ENCODE measurements at places on chromosomes 6 and 20. TPM values are rescaled to one million over a fixed set of nuclear protein-coding genes. Genes with fewer than 3 reads are reported as not detected.

PTPRT gene
- polyA plus RNA-seq: 0.58 TPM

LIME1 gene
- polyA plus RNA-seq: 2.7 TPM

- DNase-seq: no peak
These were observed 77.2 kb downstream of the PFDN4 start for GRCh38 chr20:54284928-54285704.

GRCh38 chr20:52270696-52271095 is 79.1 kb upstream of the ZFP64 start:
- DNase-seq: no peak

DNA sequence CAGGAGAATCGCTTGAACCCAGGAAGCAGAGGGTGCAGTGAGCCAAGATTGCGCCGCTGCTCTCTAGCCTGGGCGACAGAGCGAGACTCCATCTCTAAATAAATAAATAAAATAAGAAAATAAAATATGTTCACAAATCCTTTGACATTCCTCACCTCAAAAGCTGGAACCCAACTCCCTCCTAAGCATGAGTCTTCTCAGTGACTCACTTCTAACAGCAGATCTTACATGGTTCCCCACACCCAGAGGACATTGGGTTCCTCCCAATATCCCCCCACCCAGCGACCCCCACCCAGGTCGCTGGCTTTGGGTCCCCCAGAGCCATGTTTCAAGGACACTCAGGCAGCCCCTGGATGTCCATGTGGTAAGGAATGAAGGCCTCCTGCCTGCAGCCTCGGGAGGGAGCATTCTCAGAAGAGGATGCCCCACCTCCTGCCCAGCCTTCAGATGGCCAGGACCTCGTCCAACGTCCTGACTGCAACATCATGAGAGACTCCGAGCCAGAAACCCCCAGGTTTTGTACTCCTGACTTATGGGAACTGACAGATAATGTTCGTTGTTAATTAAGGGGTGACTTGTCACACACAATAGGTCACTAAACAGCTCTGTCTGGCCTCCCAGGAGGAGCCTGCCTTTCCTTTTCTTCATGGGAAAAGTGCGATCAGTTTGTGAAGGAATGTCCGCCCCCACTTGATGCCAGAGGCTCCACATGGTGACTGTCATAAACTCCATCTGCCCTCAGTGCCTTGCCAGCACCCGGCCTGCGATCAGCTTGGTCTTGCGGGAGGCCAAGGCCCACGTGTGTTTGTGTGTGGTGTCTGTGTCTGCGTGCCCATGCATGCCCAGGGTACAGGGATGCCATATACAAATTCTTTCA is 10.1 kb upstream of the GMEB2 start:
- no peak for DNase-seq

- DNase-seq: no peak
These were observed 4.3 kb upstream of the CCDC167 start for GRCh38 chr6:37504024-37504423.

DNA sequence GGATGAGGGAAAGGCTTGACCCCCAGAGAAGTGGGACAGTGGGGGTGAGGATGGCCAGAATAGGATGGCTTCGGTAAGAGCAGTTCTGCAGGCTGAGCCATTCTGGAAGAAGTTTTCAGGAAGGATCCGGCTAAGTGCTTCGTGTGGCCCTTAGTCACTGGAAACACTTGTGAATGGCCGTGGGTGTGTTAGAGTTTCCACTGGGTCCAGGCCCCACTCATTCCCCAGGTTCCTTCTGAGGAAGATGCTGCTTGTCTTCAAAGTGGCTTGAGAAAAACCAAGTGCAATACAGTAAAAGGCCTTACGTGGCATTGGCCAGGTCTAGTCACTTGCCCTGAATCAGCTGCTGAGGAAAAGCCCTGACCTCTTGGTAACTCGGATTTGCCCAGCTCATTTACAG is 27.9 kb downstream of the MANBAL start:
- DNase-seq: no peak

- no peak for DNase-seq
These were observed 2.7 kb upstream of the MCCD1 start for GRCh38 chr6:31525932-31526591.

HEBP2 gene
- 47.9 TPM for polyA plus RNA-seq

DNA sequence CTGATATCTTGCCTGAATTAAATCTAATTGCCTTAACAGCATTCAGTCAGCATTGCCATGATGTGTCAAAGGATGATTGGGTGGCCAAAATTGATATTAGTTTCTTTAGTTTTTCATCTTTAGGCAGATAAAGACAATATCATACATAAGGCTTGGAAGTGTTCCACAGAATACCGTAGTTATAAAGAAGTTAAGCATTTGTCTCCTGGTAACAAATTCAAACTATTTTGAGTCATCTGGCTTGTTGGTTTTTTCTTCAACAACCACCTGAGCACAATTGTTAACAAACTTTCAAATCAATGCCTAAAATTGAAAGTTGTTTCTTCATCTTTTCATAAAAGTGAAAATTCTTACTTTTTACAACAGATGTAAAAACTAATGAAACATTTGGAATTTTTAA is 47.5 kb upstream of the ADGRF5 start:
- no peak for DNase-seq

GRCh38 chr20:61989741-61990140 is 75.9 kb downstream of the TAF4 start:
- no peak for DNase-seq

GPR31 gene
- polyA plus RNA-seq: 0.18 TPM

DNA sequence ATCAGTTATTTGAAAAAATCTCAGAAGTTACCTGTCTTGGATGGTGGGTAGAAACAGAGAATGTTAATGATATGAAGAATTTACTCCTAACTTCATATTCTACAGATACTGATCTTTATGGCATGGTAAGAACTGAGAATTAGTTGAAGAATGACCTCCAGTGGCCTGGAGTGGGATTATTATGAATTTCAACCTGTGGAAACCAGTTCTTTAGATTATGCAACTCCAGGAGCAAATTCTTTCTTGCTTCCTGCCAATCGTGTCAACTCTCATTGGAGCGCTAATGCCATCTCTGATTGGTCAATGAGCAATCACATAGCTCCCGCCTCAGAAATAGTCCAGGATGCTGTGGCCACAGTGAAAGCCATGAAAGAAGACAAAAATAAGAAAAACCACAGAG is 40.6 kb downstream of the LYRM2 start:
- peak; percentile 25 for DNase-seq

DNA sequence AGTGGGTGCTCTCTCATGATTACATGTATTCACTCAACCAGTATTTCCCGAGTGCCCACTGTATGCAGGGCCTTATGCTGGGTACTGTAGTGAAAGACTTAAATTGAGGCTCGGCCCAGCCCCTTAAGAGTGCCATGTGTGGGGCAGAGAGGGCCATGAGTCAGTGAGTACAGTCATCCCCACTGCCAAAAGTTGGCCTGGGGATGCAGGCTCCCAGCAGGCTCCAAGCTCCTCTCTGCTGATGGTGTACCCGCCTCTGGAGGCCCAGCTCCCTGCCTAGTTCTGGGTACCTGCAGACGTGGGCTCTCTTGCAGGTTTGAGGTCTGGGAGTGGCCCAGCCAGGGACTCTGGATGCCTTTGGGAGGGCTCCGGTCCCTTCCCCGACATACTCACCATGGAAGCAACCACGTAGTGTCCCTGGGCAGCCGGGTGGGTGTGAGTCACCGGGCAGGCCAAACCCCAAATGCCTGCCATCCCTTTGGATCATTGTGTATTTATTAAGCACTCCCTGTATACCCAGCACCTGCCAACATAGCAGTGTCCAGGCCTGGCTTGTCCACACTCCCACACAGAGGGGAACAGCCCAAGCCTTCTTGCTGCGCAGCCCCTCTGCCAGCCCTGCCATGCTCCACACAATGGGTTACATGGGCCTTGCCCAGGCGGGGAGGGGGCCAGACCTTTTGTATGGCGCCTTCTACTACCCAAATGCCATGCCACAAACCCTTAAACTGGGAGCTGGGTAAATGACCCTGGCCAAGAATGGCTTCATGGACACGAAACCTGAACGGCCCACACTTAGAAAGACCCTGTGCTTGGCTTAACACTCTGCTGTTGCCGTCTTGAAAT is 153.6 kb downstream of the VEGFA start:
- DNase-seq: no peak

FAM209B gene
- polyA plus RNA-seq: not detected

- peak; percentile 48 for DNase-seq
These were observed 1.7 kb downstream of the MICAL1 start for GRCh38 chr6:109453594-109454495.

DNA sequence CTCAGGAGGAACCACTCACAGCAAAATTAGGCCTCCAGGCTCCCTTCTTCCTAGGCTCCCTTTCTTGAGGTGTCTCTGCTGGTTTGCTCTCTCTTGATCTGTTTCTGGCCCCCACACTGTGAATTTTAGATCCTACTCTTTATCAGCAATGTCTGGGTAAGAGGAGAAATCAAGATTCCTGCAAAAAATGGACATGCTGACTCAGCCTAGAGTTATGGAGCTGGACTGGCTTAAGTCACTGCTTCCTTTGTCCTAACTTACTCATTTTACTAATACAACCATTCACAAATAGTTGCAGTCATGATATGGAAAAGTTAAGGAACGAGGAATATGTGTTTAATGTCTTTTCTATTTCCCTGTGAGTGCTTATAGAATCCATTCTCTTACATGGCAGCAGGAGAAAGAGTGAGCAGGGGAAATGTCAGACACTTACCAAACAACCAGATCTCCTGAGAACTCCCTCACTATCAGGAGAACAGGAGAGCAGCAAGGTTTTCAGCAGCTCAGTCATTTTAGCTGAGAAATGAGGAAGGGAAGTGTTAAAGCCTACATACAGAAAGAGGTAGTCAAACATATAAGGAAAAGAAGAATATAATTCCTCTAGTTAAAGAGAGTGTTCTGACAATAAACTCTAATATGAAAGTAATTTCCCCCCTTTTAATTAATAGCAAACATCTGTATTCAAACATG is 160.8 kb downstream of the PDE7B start:
- DNase-seq: no peak

All from muscle of arm (tissue), 14 donors.